Right renal cortex interstitium (tissue), 3 donors: ENCODE measurements at places on chromosomes 5 and 9.
A peak's percentile ranks its signal among the peaks of the same experiment; 100 is the strongest.

DNA sequence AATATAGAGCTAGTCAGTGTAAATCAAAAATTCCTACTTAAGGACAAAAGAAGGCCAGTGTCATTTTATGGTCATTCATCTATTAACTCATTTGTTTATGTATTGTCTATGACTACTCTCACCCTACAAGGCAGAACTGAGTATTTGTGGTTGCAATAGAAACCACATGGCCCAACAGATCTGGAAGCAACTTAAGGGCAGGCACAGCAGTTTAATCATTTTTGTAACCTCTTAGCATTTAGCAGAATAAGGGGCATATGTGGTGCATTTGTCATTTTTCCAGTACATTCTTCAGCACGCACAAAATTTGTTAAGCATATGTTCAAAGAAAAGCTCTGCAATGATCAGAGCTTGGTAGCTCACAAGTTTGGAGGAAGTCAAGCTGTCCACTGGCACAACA lies 1.1 kb downstream of the FKBP15 start:
- DNase-seq = no peak

DNA sequence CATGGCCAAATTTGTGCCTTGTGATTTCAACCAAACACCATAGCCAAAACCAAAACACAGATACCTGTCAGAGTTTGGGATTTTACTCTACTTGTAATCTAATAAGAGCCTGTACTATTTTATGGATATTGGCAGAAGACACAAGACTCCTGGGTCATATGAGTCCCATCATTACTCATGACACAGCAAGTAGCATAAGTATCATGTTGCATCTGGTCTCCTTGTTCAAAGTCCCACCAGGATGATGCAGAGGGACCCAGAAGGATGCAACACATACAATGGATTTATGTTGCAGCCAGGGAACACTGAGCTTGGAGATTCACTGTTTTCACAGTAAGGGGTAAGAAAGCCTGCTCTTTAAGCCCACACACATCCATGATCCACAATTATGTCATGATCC lies 13.2 kb upstream of the ACO1 start:
- DNase-seq = no peak

GRCh38 chr5:177130211-177131018 lies 3.2 kb upstream of the NSD1 start:
- no peak for DNase-seq

- peak; percentile 50 for DNase-seq
These were observed at the start of gene ZBTB34 for GRCh38 chr9:126860077-126860756. TSS of gene ZBTB34 (plus strand) at chr9:126860639. CDS start at chr9:126879400, 18,761 bp downstream.

GRCh38 chr5:122492675-122493074 lies 180.6 kb downstream of the SNCAIP start:
- DNase-seq = no peak

DNA sequence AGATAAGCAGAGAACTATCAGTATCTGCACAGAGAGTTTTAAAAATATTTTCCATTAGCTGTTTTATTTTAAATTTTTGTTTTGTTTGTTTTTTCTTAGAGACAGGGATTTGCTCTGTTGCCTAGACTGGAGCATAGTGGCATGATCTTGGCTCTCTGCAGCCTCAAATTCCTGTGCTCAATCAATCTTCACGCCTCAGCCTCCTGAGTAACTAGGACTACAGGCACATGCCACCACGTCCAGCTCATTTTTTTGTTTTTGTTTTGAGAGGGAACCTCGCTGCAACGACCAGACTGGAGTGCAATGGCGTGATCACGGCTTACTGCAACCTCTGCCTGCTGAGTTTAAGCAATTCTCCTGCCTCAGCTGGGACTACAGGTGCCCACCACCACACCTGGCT lies 138.2 kb upstream of the LPAR1 start:
- no peak for DNase-seq

- DNase-seq = no peak
These were observed 4.7 kb upstream of the TUBB4B start for GRCh38 chr9:137236238-137236935.

- no peak for DNase-seq
These were observed 214.1 kb downstream of the SMARCA2 start for GRCh38 chr9:2229109-2229721.

DNA sequence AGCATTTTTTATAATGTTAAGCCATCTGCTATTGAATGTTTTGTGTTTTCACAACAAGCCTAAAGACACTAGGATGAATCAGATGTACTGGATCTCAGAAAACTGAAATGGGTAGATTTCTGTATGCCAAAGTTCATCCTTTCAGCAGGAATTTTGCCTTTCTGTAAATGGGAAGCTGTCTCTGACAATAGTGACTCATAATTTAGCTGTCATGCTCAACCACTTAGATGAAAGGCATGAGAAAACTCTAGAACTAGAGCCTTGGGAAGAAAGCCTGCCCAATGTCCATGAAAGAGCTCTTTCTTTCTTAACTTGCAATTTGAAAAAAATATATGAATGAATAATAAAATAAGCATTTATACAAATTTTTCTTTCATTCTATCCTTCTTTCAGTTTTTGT lies 616.0 kb upstream of the EDIL3 start:
- DNase-seq = no peak

DNA sequence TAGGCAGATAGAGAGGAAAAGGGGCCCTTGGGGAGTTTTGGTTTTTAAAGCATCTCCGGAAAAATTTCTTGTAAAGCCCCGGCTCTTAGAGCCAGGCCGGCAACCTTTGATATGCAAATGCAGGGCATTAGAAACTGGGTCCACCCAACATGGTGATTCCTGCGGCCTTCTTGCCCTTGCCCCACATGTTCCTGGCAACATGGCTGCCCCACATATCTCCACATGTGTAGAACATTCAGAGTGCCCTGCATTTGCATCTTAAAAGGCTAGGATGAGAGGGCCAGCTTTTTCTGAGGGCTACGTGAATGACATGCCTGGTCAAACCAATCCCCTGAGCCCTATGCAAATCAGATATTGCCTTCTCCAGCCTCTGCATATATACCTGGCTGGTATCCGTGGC lies 5.0 kb upstream of the SNAPC3 start:
- no peak for DNase-seq

DNA sequence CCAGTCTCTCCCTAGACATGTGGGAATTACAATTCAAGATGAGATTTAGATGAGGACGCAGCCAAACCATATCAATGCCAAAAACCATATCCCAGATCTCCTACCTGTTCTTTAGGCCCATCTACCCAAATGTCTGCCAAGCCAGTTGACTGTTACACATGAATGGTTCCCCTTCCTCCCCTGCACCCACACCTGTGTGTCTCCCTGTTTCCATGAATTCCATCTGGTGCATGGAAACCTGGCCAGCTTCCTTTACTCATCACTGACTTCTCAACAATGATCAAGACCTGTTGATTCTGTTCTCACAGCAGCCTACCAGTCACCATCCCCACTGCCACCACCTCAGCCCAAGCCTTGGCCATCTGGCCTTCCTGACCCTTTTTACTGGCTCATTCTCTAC lies 222.7 kb downstream of the NR3C1 start:
- no peak for DNase-seq

- no peak for DNase-seq
These were observed 89.7 kb downstream of the MLLT3 start for GRCh38 chr9:20532584-20532983.

GRCh38 chr9:88954066-88954465 lies 37.2 kb upstream of the S1PR3 start:
- no peak for DNase-seq

DNA sequence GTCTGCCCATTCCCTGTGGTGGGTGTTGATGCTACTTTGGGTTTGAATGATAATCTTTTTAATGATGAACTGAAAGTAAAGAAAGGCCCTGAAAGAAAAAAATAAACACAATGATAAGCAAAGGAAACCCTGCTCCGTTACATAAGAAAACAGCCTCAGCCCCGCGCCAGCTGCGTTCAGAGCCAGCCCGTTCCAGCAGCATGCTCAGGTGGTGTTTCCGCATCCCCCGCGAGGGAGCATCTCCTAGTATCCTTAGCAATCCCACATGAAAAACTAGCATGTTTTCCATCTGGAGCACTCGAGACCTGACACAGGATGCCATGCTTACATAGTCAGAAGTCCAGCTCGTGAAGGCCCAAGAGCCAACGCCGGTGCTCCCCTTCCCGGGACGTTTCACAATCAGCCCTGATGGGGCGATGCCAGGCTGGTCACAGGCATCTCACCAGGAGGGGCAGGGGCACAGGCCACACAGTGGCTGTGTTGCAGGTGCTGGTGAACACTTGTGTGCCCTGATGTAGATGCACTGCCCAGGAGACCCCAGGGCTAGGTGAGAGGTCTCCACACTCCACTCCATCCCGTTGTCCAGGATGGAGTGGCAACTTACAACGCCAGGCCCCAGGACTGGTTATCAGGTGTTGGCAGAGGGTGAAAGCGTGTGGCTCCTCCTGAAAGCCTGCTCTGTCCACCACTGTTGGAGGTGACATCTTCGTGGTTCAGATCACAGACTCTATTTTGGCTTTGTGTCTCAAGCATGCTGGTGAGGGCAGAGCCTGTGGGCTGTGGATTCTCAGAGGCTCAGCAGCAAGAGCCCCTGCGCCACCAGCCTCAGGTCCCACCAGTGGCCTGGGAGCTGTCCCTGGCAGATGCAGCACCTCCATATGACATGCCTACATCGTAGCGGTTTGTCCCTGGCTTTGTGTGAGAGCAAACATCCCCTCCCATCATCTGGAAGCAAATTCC lies 246.8 kb upstream of the IRX1 start:
- DNase-seq = no peak

DNA sequence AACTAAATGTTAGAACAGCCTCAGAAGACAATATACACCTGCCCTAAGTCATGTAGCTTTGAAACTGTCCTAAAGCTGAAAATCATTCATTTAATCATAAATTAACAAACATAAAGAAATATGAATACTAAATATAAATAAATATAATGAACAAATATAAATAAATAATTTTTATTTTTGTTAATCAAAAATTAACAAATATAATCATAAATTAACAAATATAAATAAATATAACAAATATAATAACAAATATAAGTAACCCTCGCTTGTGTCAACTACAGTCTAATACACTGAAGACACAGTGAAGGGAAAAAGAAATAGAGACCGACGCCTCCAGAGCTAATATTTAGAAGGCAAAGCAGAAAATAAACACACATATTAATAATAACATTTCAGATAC lies 527.3 kb downstream of the CYLC2 start:
- DNase-seq = no peak

DNA sequence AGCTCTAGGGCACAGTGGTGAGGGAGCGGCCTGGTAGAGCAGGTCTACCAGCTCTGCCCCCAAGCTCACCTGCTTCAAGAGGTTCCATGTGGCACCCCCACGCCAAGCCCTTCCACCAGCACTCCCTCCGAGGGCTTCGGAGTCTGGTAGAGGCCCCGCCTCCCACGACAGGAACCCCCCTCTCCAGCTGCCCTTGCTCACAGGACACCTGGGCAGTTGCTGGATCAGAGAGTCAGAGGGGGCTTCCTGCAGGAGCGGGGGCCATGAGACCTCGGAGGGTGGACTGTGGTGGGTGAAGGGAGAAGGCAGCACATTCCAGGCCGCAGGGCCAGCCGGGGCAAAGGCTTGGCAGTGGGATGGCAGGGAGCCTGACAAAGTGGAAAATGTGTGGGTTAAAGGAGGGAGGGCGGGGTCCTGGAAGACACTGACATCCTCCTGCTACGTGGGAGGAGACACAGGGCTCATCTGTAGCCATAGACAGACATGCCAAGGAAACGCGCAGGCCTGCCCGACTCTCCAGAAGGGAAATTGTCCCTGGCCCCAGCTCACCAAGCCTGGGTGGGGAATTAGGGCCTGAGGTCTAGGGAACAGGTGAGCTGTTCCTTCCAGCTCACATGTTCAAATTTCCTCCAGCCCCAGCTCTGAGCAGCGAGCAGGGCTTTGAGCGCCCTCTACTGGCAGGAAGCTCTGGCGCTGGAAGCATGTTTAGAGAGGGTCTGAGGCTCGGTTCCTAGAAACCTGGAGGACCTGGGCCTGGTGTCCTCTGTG lies 74.2 kb downstream of the NTNG2 start:
- no peak for DNase-seq

DNA sequence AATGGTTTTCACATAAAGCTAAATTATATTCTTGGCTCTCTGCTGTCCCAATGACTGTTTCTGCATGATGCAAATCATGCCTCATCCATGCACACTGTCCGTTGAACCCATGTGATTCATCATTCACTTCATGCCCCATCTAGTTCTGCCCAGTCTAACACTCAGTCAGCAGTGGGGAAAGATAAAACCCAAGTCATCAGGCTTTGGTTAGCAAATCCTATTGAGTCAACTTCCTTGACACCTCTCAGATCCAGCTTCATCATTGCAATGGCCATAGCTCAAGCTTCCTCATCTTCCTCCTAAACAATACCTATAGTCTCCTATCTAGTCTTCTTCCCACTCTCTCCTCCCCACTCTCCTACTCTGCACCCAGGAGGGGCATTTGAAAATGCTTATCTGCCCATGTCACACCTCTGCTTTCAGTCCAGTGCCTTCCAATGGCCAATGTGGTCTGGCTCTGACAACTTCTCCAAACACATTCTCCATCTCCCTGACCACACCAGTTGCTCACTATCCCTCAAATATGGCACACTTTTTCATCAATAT lies 266.0 kb upstream of the TRIM32 start:
- no peak for DNase-seq

GRCh38 chr9:134618833-134619447 lies 22.7 kb upstream of the COL5A1 start:
- DNase-seq = no peak

- no peak for DNase-seq
These were observed 148.2 kb downstream of the C9orf50 start for GRCh38 chr9:129472651-129473102.

- no peak for DNase-seq
These were observed 336.0 kb downstream of the PDE4D start for GRCh38 chr5:59557572-59557971.

DNA sequence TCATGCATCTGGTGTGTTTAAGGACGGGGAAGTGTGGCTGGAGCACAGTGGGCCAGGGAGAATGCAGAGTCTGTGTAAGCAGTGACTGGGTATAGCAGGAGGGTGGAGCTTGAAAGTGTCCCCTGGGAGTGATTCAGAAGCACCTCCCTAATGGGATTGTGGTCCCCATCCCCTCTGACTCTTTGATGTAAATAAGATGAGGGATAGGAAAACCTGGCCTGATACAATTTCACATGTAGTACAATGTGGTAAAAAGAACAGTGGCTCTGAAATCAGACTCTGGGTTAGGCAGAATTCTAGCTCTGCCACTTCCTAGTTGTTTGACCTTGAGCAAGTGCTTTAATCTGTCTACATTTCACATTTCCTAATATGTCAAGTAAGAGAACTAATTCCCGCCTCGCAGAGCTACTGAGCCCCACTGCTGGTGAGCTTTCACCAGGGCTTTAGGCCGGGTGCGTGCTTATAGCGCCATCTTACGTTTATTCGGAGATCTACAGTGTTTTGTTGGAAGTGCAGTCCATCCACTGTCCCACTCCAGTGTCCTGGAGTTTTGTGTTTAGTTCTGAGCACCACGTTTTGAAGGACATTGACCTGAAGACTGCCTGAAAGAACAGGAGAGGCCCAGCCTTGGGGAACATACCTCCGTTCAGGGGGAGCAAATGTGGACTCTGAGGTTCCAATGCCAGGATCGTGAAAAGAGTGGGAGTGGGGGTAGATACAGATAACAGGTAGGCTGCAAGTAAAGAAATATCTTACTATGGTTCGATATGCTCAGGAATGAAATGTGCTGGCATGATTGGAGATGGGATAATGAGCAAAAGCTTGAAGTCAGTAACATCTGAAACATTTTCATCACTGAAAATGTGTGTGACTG lies 51.2 kb upstream of the TESK1 start:
- no peak for DNase-seq

- DNase-seq = no peak
These were observed 2.9 kb downstream of the SV2C start for GRCh38 chr5:76086095-76086494.
